ENCODE measurements at places on chromosomes 5 and 9.
A peak's percentile ranks its signal among the peaks of the same experiment; 100 is the strongest.

DNA sequence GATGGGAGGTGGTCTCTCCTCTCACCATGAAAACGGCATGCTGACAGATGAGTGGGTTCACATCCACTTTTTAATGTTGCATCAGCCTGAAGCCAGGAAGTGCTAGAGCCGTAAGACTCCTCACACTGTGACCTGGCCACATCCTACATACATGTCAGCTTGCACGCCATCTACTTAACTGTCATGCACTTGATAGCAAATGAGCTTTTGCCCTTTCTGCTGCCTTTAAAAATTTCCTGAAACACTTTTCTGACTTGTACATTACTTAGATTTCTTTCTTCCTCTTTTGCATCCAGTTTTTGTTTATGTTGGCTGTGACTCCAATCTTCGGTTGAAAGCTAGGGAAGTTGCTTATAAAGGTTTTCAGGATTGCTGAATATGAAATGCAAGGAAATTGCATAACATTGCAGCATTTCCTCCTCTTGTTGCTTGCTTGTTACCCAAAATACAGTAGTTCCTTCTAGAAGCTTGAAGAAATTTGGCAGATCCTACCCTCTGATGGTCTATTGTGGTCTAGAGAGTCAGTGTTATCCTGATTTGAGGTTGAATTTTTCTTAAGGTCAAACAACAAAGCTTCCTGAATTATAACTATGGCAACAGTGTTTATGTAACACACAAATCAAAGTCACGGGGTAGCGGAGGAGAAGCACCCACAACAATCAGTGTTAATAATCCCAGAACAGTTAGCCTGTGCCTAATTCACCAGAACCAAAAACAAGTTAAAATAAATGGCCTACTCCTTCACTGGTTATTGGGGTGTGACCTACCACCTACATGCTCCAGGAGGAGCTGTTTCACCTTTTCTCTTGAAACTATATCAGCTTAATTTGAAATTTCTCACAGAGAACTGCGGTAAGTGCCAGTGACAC lies 232.5 kb downstream of the ARHGAP26 start:
- DNase-seq = peak; percentile 52

DNA sequence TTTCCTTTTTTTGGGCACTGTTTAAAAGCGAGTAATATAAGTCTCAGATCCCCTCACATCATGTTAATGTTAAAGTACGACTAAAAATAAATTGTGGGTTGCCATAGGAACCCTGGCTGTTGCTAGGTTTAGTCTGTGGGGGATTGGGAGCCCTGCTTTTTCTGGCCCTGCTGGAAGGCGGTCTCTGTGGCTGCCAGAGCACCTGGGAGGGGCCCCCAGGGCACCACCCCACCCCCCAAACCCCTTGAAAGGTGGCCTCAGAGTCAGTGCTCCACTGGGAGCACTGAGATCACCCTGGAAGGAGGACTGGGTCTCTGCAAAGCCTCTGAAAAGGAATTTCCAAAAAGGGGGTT lies 66.2 kb upstream of the NEURL1B start:
- DNase-seq = no peak

GRCh38 chr9:134752471-134753168 lies 111.0 kb downstream of the COL5A1 start:
- no peak for DNase-seq

DNA sequence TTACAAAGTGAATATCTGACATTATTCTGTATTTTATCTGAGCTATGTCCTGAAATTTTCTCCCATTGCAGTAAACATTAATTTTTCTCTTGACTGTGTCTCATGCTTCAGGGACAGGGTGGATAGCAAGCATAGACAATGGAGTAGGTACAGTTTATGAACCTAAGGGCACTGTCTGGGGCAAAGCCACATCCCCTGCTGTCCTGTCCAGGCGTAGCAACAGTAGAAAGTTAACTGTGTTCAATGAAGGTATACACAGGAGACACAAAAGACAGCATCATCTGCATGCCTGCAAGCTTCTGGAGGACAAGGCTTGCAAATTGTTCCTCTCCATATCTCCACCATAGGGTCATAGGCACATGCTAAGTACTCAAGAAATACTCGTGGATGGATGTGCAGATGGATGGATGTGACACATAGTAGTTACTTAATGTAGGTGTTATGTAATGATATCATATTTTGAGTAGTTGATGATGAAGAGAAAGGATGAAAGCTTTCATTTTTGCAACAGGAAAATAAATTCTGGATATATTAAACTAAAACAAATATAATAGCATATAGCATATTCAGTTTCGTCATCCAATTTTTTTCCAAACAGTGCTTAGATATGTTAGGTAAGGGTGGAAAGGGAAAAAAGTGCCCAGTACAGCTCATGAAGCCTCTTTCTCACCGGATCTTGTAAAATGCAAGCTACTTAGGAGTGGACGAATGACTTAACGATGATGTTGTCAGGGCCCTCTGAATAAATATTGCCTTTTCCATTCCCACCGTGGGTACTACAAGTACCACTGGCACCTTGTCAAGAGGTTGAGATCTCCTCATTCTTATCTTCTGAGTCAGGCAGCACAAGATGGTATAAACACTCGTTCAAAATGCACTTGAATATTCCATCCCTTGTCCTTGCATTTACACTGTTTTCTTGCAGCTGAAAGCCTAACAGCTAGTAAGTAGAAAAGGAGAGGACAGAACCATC lies 19.9 kb upstream of the ZSWIM6 start:
- no peak for DNase-seq

DNA sequence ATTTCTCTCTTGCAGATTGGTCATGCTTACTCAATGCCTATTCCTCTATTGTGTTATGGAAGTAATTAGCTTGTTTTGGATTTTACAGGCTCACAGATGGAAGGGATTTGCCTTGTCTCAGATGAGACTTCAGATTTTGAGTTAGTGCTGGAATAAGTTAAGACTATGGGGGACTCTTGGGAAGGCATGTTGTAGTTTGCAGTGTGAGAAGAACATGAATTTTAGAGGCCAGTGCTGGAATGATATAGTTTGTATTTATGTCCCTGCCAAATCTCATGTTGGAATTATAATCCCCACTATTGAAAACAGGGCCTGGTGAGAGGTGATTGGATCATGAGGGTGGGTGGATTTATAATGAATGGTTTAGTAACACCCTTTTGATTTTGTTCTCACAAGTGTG lies 6.1 kb upstream of the TUSC1 start:
- DNase-seq = no peak

DNA sequence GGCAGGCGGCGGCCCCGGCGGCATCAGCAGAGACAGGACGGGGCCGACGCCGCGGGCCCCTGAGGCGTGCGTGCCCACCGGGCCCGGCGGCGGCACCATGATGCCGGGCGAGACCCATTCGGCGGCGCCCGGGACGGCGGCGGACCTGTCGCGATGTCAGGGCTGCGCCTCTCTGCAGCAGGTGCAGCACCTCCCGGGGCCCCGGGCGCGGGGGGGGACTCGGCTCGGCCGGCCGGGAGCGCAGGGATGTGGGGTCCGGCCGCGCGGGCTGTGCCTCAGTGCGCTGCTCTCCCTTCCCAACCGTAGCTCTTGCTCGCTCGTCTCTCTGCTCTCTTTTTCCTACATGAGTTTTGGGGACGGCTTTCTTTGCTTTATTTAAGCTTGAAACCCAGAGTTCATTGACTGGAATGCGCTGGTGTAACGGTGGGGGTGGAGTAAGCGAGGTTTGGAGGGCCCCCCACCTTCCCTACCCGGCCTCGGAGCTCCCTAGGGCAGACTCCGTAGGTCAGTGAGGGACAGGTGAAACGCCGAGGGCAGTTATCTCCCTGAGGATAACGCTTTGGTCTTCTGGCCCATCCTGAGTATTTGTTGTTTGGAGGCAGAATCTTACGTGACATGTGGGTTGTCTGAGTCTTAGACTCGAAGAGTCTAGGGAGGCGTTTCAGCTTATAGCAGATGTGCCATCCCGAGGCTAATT lies 490 bp downstream of the ICE1 start:
- no peak for DNase-seq

GRCh38 chr5:175195698-175196656 lies 248.0 kb downstream of the DRD1 start:
- DNase-seq = no peak

DNA sequence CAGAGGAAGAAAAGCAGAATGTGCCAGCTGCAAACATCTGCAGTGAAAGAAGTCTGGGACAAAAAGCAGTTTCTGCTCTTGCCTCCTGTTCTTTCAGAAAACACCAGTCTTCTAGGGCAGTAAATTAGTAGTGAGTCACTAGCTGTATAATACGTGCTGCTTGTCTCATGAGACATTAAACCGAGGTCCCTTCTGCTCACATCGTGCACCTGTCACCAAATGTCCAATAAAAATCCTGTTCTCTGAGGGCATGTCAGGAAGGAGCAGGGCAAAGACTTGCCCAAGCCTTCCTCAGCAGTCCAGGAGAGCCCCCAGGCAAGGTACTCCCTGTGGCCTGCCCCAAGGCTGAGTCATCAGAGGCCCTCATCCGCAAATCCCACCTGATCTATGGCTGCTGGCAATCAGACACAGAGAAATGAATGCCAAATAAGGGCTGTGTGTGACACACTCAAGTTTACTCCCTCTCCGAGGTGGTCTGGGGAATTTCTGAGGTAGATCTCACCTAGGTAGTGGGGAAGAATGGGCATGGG lies 255.3 kb upstream of the SMARCA2 start:
- no peak for DNase-seq

DNA sequence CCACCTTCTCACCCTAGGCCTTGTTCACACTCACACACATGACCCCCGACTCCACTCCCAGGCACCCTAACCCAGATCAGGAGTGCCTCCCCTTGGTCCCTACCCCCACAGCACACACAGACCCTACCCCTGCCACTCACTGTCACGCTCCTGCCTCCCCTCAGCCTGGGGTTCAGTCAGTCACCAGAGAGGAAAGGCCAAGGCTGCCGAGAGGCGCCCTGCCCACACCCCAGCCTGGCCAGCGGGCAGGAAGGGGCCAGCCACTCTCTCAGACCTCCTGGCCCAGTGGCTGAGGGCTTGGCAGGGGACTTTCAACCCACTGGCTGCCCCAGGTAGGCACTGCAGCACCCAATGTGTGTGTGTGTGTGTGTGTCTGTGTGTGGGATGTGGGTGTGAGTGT lies 122.4 kb upstream of the MVB12B start:
- DNase-seq = no peak

DNA sequence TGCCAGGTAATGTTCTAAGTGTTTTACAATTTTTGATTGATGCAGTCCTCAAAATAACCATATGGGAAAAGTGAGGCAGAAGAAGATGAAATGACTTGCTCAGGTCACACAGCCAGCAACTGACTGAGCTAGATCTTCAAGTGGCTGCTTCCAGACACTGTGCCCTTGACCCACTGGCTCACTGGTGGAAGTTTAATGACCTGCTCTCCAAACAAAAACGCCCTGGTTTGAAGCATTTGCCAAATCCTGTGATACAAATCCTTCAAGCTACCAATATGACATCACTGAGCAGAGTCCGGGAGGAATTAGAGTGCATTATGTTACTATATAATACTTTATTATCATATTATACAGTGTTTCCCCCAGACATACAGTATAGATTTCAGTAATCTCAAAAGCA lies 459.4 kb downstream of the GADD45G start:
- DNase-seq = no peak

- DNase-seq = no peak
Measured at GRCh38 chr9:99162759-99163364, 57.9 kb downstream of the TGFBR1 start.

- no peak for DNase-seq
Measured at GRCh38 chr5:2797160-2797559, 45.7 kb upstream of the IRX2 start.

DNA sequence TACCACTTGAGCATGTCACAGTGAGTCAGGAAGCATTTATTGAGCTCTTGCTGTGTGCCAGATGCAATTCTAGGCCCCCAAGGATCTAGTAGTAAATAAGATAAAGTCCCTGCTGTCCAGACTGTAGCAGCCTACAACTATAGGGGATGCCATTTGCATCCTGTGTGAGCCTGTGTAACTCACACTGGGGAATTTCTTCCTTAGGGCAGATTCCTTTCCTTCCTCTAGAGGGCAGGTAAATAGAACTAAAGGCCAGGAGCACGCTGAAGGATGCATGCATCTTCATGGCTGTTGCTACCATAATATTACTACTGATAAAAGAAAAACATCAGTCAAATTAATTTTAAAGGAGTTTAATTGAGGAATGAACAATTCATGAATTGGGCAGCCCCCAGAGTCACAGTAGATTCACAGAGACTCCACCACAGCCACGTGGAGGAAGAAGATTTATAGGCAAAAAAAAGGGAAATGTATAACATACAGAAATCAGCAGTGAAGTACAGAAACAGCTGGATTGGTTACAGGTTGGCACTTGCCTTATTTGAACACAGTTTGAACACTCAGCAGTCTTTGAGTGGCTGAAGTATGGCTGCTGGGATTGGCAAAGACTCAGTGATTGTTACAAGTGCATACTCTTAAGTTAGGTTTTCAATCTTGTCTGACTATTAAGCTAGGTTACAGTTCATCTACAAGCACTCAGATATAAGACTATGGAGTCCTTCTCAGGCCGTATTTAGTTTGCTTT lies 98.9 kb downstream of the ACTL7B start:
- DNase-seq = no peak

GRCh38 chr5:172740428-172741205 lies 30.4 kb downstream of the DUSP1 start:
- no peak for DNase-seq

DNA sequence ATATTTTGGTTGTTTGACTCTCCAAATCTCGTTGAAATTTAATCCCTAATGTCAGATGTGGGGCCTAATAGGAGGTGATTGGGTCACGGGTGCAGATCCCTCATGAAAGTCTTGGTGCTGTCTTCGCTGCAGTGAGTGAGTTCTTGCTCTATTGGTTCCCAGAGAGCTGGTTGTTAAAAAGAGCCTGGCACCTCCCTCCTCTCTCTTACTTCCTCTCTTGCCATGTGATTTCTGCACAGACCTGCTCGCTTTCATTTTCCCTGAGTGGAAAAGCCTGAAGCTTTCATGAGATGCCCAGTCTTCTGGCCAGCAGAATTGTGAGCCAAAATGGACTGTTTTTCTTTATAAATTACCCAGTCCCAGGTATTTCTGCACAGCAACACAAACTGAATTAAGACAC lies 221.6 kb downstream of the MAT2B start:
- no peak for DNase-seq

DNA sequence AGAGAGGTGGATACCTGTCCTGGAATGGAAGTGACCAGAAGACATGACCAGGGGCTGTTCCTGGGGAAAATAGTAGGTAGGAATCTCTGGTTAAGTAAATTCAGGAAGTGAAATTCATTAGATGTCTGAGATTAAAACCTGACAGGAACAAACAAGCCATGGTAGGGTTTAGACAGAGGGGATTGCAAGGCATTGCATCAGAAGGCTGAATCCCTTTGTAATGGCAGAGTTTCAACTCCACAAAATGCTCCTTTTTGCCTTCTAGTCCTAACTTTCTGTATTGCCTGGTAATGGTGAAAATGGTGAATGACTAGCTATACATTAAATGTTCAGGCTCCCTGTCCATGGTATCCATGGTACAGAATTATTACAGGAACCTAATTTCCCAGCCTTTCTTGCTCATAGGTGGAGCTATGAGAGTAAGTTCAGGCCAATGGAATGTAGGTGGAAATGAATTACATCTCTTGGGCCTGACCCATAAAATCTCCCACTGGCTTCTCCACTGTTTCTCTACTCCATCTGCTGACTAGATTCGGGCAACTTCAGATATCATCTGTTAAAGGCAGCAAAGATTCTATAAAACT lies 113.4 kb upstream of the CNTLN start:
- no peak for DNase-seq
